Stimulated activated CD8-positive, alpha-beta memory T cell treated with anti-CD3 and anti-CD28 coated beads, Interleukin-2, amount 100 ng/mL, for 1 hour (primary cell): ENCODE measurements at places on chromosomes 7 and 10.

DNA sequence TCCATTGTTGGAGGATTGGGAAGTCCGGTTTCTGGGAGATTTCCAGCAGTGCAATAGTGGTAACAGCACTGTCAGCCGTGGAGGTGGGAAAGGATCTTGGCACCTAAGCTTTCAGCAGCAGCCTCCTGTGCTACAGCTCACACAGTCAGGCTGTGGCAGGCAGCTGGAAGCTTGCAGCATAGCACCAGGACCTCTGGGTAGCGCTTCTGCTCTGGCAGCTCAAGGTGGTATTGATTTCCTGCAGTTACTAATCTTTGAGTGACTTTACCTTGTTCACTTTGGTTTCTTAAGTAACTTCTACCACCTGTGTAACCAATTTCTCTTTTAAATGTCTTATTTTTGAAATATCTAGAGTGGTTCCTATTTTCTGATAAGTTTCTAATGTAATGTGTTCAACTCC lies 130.5 kb downstream of the LHFPL3 start:
- no peak for DNase-seq

GRCh38 chr7:15688279-15688626 lies 1.8 kb upstream of the MEOX2 start:
- DNase-seq = no peak

DNA sequence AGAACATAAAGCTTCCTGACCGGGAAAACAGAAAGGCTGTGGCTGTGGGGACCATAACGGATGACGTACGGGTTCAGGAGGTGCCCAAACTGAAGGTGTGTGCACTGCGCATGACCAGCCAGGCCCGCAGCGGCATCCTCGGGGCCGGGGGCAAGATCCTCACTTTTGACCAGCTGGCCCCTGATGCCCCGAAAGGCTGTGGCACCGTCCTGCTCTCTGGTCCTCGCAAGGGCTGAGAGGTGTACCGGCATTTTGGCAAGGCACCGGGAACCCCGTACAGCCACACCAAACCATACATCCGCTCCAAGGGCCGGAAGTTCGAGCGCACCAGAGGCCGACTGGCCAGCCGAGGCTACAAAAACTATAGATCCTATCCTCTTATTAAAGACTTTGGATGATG lies 179.3 kb downstream of the PTN start:
- DNase-seq = no peak

DNA sequence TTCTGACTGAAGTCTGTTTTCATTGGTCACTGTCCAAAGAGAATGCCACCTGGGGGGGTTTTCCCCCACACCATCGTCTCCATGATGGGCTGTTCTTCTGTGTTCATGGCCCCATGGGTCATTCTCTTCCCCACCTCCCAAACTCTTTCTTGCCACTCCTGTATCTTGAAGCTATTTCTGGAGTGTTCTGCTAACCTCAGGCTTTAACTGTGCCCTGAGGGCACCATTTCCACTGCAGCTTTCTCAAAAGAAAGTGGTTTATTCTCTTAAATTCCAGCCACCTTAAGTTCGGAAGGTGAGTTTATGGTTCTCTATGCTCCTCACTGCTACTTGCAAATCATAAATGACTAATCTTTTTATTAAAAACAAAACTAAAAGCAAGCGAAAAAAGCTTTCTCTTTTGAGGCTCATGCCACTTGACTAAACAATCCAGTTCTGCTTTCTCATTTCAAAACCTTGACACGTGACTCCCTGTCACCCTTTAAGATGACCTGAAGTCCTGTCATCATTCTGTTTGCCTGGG lies 7.4 kb upstream of the APBB1IP start:
- no peak for DNase-seq

DNA sequence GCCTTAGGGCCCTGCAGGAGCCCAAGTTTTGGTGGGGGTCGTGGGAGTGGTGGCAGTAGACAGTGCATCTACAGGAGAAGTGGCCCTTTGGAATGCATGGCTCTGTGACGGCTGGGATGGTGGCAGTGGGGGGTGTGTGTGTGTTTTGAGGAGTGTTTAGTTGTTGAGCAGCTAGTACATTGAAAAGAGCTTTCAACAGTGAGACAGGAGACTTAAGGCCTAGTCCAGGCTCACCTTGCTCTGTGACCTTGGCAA lies 27.1 kb downstream of the ZNF775 start:
- DNase-seq = no peak

- no peak for DNase-seq
Measured at GRCh38 chr7:29087840-29088170, 58.5 kb downstream of the CPVL start.

DNA sequence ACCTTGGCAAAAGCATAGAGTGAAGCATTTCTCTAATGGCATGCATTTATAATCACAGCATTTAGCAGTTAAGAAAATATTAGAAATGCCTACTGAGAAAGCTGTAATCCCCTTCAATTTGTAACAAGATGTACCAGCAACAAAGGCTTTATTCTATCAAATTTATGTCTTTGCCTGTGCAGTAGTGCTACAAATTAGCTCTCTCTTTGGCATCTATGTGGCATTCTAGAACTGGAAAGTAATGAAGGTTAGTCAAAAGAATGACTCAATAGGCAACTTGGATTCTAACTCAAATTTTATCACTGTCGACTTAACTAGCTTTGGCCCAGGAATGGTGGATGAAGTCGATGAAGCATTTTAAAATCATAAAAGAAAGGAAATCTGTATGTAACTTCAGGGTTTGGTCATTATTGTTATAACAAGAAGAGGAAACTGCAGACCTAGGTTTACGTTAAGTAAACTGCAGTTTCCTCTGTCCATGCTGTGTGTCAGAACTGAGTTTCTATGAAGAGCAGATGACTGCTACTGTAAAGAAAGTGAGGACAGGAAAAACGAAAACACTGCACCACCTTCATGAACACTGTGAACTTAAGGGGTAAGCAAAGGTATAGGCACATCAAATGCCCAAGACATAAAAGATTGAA lies 140.0 kb downstream of the RAPGEF5 start:
- no peak for DNase-seq

DNA sequence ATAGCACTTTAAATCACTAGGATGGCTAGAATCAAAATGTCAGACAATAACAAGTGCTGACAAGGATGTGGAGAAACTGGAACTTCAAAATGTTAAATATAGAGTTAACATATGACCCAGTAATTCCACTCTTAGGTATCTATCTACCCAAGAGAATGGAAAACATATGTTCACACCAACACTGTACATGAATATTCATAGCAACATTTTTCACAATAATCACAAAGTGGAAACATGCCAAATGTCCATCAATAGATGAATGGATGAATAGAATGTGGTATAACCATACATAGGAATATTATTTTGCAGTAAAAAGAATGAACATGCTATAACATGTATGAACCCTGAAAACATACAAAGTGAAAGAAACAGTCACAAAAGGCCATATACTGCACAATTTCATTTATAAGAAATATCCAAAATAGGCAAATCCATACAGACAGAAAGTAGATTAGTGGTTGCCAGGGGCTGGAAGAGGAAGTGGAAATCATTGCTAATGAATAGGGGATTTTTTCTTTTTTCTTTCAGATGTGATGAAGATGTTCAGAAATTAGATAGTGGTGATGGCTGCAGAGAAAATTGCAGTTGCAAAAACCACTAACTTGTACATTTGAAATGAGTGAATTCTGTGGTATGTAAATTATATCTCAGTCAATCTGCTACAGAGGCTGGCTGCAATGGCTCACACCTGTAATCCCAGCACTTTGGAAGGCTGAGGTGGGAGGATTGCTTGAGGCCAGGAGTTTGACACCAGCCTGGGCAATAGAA lies 93.0 kb downstream of the CPVL start:
- DNase-seq = no peak

- DNase-seq = no peak
Measured at GRCh38 chr10:70584366-70584765, 18.2 kb downstream of the PRF1 start.

DNA sequence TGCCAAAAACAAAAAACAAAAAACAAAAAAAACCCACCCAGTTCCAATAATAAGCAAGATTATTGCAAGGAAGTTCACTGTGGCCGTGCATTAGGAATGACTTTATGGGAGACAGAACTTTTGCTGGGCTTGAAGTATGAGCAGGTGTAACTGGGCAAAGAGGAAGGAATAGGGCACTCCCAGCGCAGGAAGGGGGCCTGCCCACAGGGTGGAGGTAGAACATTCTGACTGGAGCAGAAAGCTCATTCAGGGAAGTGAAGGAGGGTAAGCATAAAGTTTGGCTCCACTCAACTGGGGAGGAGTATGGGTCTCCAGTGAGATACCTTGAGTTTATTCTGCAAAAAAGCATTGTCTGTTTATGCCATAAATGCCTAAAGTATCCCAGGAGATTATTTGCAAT lies 42.1 kb upstream of the WIPF3 start:
- no peak for DNase-seq

DNA sequence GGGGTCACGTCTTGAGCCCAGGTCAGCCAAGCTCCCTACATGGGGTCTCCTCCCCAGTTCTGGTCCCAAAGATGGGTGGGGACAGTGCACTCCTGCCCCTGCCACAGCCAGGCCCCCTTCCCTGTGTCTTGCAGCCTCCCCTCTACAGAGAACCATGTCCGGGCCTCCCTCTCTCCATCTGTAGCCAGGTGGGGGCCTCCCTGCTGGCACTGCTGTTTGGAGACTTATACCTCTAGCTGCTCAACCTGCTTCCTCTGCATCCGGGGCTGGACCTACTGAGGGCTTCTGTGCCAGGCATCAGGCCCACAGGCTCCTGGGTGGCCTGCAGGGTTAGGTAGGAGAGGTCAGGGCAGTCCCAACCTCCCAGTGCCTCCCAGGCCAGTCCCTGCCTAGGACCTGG lies 7.9 kb downstream of the SH2B2 start:
- DNase-seq = no peak

- DNase-seq = no peak
Measured at GRCh38 chr7:80182630-80183276, 48.1 kb downstream of the GNAI1 start.

- no peak for DNase-seq
Measured at GRCh38 chr7:81549484-81550016, 220.3 kb downstream of the HGF start.

DNA sequence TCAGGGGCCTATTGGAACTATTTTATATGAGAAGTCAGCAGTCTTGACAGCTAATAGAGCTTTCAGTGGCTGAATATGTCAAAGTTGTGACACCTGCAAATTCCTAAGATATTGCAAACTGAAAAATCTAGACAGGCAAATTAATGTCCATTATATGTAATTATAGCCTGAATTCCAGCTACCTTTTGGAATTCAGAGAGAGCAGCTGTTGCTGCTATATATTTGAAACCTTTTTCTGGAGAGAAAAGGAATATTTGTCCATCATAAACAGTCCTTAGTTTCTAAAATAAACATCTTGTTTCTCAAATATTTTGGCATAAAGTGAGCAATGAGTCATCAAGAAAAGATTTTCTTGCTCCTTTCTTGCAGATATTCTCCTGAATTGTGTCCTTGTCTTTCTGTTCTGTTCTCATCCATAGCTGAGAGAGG lies 408.9 kb upstream of the SEMA3D start:
- DNase-seq = no peak

DNA sequence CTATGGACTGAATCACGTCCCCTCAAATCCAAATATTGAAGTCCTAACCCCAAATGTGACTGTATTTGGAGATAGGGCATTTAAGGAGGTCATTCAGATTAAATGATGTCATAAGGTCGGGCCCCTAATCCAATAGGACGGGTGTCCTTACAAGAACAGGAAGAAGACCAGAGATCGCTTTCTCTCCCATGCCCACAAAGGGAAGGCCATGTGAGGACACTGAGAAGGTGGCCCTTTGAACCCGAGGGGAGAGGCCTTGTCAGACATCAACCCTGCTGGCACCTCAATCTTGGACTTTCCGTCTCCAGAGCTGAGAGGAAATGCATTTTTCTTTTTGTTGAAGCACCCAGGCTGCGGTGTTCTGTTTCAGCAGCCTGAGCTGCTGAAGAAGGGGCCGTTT lies 72.3 kb upstream of the KLF6 start:
- no peak for DNase-seq

DNA sequence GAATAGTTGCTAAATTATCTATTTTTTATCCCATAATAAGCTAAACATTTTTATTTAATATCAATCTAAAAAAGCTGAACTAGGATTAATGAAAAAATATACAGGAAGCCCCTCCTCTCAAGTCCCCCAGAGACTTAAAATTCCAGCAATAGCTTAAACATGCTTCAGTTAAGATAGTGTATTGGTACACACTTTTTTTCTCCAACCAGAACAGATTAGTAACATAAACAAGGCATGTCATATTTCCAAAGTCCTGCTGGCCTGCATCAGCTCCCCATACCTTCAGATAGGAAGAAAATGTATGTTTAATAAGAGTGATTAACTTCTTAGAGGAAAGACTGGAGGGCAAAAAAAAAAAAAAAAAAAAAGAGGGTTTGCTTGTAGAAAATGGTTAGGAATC lies 7.1 kb downstream of the TBX20 start:
- DNase-seq = no peak

DNA sequence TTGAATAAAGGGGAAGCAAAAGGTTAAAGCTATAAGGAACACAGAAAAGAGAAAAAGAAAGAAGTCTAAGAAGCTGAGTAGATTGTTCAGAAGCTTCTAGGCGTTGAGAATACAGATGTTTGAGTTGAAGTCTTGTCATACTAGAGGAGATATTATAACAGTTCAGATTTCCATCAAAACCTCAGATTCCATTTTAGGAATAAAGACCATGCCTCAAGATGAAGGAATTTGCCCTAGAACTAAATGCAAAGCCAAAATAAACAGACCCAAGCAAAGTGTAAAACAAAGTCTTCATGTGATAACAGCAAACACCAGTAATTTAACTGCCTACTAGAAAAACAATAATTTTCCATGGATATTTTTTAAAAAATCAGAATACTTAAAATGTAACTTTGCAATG lies 476.5 kb upstream of the POT1 start:
- no peak for DNase-seq

GRCh38 chr7:28488061-28488791 lies 75.9 kb downstream of the CREB5 start:
- DNase-seq = no peak

- DNase-seq = no peak
Measured at GRCh38 chr10:86855513-86855912, 99.1 kb downstream of the BMPR1A start.
